Naive thymus-derived CD4-positive, alpha-beta T cell (primary cell): ENCODE measurements at places on chromosomes 1 and 21. TPM values are rescaled to one million over a fixed set of nuclear protein-coding genes. Genes with fewer than 3 reads are reported as not detected.

The USH2A gene
- not detected for total RNA-seq

The SELP gene
- total RNA-seq: 0.27 and 0.31 TPM in 2 replicates

The KPNA6 gene
- 51.6 TPM for total RNA-seq

The S100A14 gene
- total RNA-seq: not detected

The GOLT1A gene
- total RNA-seq: not detected

The OR6K6 gene
- total RNA-seq: not detected

The CRB1 gene
- 3.2 TPM for total RNA-seq

The NID1 gene
- 0.72 TPM for total RNA-seq

The BMP8A gene
- not detected for total RNA-seq

The FAM76A gene
- 22.9 TPM for total RNA-seq

The LCE2C gene
- total RNA-seq: not detected in 2 replicates

The RUNX1 gene
- 98.5 TPM for total RNA-seq

The GABRD gene
- not detected for total RNA-seq

The MIXL1 gene
- total RNA-seq: not detected in 2 replicates

The RPTN gene
- not detected in 2 replicates for total RNA-seq

The MRPL39 gene
- 19.5 TPM for total RNA-seq

The GPN2 gene
- total RNA-seq: 50.6 TPM

The LYPLA2 gene
- total RNA-seq: 56.2 TPM

The PRKAA2 gene
- total RNA-seq: not detected

The C1orf94 gene
- total RNA-seq: not detected

The C1orf50 gene
- 7.0 and 10.1 TPM in 2 replicates for total RNA-seq

The OR1C1 gene
- not detected for total RNA-seq

The INKA2 gene
- total RNA-seq: 0.94 TPM

The SPOCD1 gene
- total RNA-seq: not detected in 2 replicates

The MYCL gene
- 0.30 TPM for total RNA-seq

The DPH2 gene
- 36.4 and 40.1 TPM in 2 replicates for total RNA-seq

The INSRR gene
- not detected for total RNA-seq

The RXRG gene
- total RNA-seq: not detected

The SGIP1 gene
- not detected for total RNA-seq

The PER3 gene
- 2.2 and 2.3 TPM in 2 replicates for total RNA-seq

The FNBP1L gene
- total RNA-seq: 1.1 TPM

The CATSPERE gene
- total RNA-seq: 1.7 TPM

The MMEL1 gene
- total RNA-seq: 2.4 and 2.5 TPM in 2 replicates

The ROR1 gene
- total RNA-seq: 0.22 TPM

The OR2L13 gene
- total RNA-seq: 0.24 TPM

The LINGO4 gene
- not detected for total RNA-seq

The TAS1R1 gene
- total RNA-seq: not detected

The ETV3L gene
- not detected in 2 replicates for total RNA-seq

The HORMAD1 gene
- total RNA-seq: 0.65 TPM

The LCE1E gene
- total RNA-seq: not detected

The CD2 gene
- 174 TPM for total RNA-seq

The BARHL2 gene
- not detected for total RNA-seq

The DDR2 gene
- total RNA-seq: 0.35 TPM

The GJB3 gene
- total RNA-seq: not detected in 2 replicates

The PTGS2 gene
- total RNA-seq: 0.10 and 0.17 TPM in 2 replicates

The SPRR1A gene
- not detected for total RNA-seq

The CD247 gene
- 476 TPM for total RNA-seq

The KCNA3 gene
- 97.3 TPM for total RNA-seq

The TIE1 gene
- 0.23 TPM in 1 of 2 replicates, not detected in the other for total RNA-seq
